ENCODE measurements at places on chromosomes 6 and 20.

GRCh38 chr6:170523256-170524171 is 29.6 kb downstream of the PSMB1 start:
- peak; percentile 9 for DNase-seq

- no peak for DNase-seq
Observed at GRCh38 chr6:22751223-22751622, 181.9 kb downstream of the HDGFL1 start.

GRCh38 chr20:4972506-4973251 is 28.6 kb downstream of the SLC23A2 start:
- DNase-seq = no peak

GRCh38 chr6:143955971-143956370 is 52.1 kb downstream of the PLAGL1 start:
- DNase-seq = no peak

- DNase-seq = no peak
Observed at GRCh38 chr20:48467622-48468021, 360.2 kb downstream of the PREX1 start.

- no peak for DNase-seq
Observed at GRCh38 chr20:59608396-59608795, 4.1 kb downstream of the PHACTR3 start.

DNA sequence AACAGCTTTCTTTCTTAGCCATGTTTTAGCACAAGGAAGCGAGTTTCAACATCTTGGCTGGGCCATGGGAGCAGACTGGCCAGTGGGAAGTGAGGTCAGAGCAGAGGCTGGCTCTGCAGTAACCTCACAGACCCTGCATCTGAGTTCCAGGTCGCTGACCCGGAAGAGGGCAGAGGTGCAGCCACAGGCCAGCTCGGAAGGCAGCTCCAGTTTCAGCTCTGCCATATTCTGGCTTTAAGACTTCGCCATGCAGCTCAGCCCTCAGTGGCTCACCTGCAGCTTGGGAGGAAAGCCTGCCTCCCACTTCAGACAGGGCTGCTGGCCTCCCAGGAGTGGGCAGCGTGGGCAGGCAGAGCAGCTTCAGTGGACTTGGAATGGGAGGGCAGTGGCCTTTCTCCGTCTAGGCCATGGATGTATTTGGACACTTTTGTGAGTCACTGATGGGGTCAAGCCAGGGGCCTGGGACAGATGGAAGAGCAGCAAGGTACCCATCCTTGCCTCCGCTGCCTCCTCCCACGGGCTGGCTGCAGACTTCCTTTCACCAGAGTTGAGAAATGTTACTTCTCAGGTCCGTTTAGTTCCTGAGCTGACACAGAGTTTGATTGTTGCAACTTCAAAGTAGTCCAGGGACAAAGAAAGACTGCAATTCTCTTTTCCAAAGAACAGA is 18.5 kb downstream of the CST8 start:
- DNase-seq = no peak

GRCh38 chr6:157033428-157034140 is 256.4 kb downstream of the ARID1B start:
- no peak for DNase-seq

GRCh38 chr6:16681260-16681873 is 79.9 kb downstream of the ATXN1 start:
- no peak for DNase-seq

DNA sequence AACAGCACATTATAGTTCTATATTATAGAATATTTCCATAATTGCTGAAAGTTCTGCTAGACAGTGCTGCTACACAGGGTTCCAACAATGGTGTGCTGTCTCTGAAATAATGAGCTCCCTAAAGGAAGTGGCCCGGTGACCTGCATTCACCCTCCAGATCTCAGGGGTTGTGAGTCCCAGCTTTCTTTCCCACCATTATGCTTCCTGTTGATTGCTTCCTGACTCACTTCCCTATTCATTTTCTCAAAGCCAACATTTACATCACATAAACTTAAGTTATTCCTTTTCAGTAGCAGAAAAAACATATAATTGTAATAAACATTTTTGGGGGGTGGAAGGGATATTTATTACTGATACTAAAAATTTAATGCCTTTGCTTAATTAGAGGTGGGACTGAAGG is 12.9 kb upstream of the CCN6 start:
- DNase-seq = no peak
